ENCODE measurements at places on chromosomes 6 and 20.

- DNase-seq: no peak
These were observed 85.3 kb upstream of the SLC22A23 start for GRCh38 chr6:3542032-3542640.

- DNase-seq: no peak
These were observed 10.7 kb downstream of the PEDS1 start for GRCh38 chr20:50142812-50143211.

DNA sequence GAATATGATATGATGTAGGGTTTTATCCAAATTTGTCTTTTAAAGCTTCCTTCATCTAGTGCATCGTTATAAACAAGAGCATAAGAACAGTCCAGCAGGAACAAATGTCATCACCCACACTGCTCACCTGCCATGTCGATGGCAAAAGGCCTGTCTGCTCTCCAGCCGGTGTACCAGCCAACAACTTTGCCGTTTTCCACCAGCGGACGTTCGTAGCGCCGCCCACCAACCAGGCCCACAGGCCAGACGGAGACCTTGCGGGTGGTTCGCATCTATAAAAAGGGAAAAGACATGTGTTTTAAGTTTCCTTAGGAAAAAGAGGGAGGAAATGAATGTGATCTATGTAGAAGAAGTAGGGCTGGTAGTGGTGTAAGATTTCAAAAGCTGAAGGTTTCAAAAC is 62.9 kb downstream of the B3GAT2 start:
- DNase-seq: no peak

- DNase-seq: no peak
These were observed 33.5 kb upstream of the MCM3 start for GRCh38 chr6:52317841-52318581.

GRCh38 chr20:58306421-58307261 is 2.9 kb upstream of the RAB22A start:
- peak; percentile 66 for DNase-seq

DNA sequence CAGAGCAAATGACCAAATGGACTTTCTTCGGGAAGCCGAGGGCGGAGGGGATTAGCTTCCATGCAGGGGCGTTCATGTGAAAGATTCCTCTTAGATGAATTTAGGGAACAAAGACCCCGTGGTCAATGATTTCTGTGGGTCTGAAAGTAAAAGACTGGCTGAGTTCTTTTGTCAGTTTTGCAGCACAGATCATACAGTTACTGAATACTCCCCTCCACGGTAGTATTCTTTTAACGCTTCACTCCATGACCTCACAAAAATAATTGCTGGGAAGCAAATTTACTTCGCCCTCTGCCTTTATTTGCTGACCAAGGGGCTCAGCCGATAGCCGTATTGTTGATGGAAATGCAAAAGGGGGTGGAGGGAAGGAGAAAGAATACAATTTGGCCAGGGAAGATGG is 86.0 kb upstream of the SALL4 start:
- DNase-seq: no peak

DNA sequence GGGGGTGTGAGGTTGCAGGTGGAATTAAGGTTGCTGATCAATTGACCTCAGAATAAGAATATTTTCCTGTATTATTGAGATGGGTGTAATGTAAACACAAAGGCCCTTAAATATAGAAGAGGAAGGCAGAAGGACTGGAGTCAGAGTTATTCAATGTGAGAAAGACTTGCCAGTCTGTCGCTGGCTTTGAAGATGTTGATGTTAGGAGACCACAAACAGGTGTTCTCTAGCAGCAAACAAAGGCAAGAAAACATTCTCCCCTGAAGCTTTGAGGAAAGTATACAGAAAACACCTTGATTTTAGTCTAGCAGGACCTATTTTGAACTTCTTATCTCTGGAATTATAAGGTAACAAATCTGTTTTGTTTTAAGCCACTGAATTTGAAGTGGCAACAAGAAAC is 138.9 kb upstream of the PTPRK start:
- no peak for DNase-seq

DNA sequence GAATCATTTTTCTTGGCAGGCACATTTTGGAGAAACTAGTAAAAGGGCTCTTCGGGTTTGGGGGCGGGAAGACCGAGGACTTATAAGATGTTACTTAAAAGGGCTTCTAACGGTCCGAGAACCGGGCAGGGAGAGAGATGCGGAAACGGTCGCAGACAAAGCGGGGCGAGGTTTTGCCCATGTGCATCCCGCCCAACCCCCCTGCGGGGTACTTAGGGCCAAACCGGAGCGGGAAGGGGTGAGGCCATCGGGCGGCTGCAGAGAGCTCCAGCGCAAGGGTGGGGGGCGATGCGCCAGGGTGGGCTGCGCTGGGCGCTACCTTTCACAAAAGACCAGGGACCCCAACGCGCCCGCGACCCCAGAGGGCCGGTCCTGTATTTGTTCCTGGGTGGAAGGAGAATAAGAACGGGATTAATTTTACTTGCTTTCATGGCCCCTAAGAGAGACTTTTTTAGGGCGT is 616 bp downstream of the TUBB start:
- peak; percentile 75 for DNase-seq

GRCh38 chr6:114714836-114715507 is 372.1 kb upstream of the HS3ST5 start:
- DNase-seq: no peak

- DNase-seq: no peak
These were observed 5.4 kb downstream of the DSE start for GRCh38 chr6:116376149-116376548.

- DNase-seq: peak; percentile 69
These were observed 1.4 kb downstream of the CLIC1 start for GRCh38 chr6:31734821-31735406.

DNA sequence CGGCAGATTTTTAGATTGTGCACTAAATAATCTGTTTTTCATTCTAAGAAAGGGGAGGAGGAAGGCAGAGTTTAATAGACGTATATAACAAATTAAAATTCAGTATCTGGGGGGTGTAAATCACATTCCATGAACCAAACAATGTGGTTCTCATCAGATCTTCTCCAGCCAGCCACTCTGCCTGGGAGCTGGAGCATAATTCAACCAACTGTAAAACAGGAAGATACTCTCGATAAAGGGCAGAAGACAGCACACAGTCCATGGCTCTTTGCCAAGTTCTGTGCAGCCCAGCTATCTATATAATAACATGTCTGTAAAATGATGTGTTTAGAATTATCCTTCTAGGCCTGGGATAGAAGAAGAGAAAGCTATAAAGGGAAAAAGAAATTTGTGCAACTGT is 289.9 kb upstream of the ZFP64 start:
- no peak for DNase-seq

- no peak for DNase-seq
These were observed 484.3 kb upstream of the JAG1 start for GRCh38 chr20:11158146-11158545.

- no peak for DNase-seq
These were observed 1.3 kb downstream of the GUCA1B start for GRCh38 chr6:42193491-42193894.

DNA sequence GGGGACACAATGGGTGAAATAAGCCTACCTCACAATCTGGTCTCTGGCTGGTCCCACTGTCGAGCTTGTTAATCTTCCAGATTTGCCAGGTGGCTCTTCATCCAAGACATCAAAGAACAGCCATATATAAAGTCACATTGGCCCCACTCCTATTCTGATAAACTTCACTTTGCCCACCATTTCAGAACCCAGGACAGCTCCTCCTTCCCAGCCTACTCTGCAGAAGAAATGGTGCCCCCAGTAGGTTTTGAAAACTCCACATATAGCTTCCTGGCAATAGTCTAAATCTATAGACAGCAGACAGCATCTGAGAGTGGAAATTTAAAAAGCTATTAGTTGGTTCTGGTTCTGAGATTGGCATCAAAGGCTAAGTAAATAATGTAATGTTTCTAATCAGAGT is 143.1 kb upstream of the PCSK2 start:
- DNase-seq: no peak

DNA sequence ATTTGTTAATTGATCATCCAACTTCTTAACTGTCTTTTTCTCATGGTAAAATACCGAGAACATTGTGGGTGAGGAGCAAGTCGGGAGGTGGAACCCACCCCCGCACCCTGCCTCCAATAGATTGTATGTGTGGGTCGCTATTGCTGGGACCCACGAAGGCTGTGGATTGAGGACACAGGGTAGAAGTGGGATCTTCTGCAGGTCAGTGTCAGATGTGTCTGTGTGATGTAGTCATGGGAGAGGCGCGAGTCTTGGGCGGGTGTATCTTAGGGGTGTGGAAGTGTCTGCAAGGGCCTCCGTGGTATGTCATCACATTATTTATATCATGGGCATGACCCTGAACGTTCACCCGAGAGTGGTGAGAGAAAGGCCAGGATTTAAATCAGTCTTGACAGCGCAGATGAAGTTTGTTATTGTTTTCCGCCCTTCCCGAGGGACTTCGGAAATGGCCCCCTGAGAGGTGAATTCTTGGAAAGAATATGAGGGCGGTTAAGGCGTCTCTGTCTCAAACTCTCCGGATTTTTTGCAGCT is 472 bp upstream of the PAQR8 start:
- peak; percentile 23 for DNase-seq

DNA sequence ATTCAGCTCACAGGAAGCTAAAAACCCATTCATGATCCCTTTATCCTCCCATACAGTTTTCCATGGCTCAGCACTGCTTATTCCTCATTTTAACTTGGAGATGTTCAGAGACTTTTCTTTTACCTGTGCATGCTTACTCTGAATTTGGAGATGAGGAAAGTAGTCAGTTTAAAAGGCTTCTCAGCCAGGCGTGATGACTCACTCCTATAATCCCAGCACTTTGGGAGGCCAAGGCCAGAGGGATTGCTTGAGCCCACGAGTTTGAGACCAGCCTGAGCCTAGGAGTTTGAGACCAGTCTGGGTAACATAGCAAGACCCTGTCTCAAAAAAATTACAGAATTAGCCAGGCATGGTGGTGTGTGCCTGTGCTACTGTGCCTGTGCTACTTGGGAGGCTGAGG is 30.3 kb upstream of the TMEM217 start:
- no peak for DNase-seq

DNA sequence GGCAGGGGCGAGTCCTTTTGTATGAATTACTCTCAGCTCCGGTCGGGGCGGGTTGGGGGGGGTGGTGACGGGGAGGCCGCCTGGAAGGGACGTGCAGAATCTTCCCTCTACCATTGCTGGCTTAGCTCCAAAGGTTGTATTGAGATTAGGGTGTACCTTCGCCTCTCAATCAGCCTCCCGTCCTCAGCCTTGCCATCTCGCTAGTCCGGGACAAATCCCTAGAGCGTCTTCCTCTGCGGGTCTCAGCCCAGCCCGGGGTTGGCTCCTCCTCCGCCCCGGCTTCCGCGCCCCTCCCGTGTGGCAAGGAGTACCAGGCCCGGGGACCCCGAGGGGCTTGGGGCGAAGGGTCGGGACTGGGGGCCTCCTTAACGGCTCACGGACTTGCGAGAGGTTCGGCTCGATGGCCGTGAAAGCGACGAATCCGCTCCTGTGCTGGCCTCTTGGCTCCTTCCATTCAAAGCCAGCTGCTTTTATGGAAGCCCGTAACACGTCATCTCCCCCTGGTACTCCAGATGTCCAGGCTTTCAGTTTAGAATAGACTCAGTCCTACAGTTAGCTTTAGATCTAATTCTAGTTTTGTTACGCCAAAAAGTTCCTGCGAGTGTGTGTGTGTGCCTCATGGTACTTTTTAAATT is 636 bp upstream of the EEF1A1 start:
- peak; percentile 83 for DNase-seq

DNA sequence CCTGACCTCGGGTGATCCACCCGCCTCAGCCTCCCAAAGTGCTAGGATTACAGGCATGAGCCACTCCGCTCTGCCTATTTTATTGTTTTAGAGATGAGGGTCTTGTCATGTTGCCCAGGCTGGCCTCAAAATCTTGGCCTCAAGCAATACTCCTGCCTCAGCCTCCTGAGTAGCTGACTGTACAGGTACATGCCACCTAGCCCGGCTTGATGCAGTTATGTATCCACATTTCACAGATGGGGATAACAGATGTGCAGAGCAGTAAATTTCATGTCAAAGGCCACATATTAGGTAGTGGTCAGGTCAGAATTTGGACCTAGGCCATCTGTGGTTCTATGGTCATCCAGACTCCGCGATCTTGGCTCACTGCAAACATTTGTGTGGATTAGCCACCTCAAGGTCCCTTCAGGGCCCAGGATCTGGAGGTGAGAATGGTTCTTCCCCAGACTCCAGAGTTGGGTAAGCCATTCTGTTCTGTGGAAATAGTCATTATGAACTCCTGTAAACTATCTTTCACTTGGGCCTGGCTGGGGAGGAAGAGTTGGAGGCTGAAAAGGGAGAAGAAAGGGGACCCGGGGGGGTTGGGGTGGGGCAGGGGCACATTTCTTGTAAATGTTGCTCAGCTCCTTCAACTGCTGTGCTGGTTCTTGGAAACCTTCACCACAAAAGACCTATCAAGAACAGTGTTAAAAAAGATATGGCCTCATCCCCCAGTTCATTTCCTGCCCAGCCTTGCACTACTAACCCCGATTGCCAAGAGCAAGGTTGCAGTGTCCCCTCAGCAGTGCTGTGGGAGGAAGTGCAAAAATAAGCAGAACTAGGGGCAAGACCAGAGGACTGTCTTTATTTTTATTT is 13.0 kb downstream of the PIM1 start:
- DNase-seq: peak; percentile 66

GRCh38 chr6:107729098-107729497 is 95.0 kb downstream of the SCML4 start:
- no peak for DNase-seq

- DNase-seq: no peak
These were observed 95.4 kb upstream of the DEFB112 start for GRCh38 chr6:50145125-50145524.

GRCh38 chr6:148757944-148758480 is 11.2 kb downstream of the UST start:
- DNase-seq: no peak

- DNase-seq: no peak
These were observed 45.2 kb downstream of the UTRN start for GRCh38 chr6:144330017-144330987.

DNA sequence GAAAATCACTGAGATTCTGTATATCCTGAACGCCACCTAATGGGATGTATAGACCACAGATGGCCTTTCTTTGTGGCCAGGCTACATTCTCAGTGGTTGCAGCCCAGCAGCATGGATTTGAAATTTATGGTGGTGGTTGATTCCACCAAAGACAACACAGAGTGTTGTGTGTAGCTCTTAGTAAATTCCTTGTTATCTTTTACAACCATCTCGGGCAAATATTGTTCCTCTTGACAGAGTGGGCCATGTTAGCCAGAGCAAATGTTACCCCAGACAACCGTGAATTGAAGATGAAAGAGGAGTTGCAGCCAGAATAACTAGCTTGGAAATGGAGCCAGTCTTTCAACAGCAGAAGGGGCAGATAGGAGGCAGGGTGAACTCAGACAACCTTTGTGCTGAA is 39.5 kb downstream of the SLC24A3 start:
- DNase-seq: no peak

DNA sequence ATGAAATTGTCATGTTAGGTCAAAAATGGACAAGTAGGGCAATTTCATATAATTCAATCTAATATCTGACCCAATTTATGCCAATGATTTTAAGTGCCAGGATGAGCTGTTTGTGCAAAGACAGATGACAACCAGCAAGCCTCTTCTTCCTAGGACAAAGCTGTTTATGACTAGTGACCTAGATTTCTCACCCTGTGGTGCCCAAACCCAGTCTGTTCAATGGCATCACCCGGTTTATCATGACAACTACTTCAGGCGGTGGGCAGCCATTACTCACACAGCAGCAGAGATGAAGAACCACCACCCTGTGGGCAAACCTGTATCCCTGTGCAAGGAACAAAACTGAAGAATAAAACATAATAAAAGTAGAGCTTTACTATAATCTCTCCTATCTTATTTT is 59.0 kb downstream of the MAP7 start:
- no peak for DNase-seq
